BJ (cell line): ENCODE measurements at places on chromosomes 12 and 14. TPM values are rescaled to one million over a fixed set of nuclear protein-coding genes. Genes with fewer than 3 reads are reported as not detected.

Gene OSBPL8
- 31.2 and 44.0 TPM in 2 replicates for polyA plus RNA-seq

Gene SOAT2
- 0.16 and 0.34 TPM in 2 replicates for polyA plus RNA-seq

Gene HSPB8
- 19.1 and 19.3 TPM in 2 replicates for polyA plus RNA-seq

Gene FGF23
- not detected in 2 replicates for polyA plus RNA-seq

Gene TGFB3
- polyA plus RNA-seq, result 5.8 and 6.7 TPM in 2 replicates

Gene GDF3
- polyA plus RNA-seq, result not detected in 2 replicates

Gene TRHDE
- polyA plus RNA-seq, result 17.1 and 44.1 TPM in 2 replicates

Gene CDK2
- 56.6 and 75.2 TPM in 2 replicates for polyA plus RNA-seq

- DNase-seq, result no peak
Measured at GRCh38 chr12:108457006-108457733, 57.9 kb upstream of the FICD start.

DNA sequence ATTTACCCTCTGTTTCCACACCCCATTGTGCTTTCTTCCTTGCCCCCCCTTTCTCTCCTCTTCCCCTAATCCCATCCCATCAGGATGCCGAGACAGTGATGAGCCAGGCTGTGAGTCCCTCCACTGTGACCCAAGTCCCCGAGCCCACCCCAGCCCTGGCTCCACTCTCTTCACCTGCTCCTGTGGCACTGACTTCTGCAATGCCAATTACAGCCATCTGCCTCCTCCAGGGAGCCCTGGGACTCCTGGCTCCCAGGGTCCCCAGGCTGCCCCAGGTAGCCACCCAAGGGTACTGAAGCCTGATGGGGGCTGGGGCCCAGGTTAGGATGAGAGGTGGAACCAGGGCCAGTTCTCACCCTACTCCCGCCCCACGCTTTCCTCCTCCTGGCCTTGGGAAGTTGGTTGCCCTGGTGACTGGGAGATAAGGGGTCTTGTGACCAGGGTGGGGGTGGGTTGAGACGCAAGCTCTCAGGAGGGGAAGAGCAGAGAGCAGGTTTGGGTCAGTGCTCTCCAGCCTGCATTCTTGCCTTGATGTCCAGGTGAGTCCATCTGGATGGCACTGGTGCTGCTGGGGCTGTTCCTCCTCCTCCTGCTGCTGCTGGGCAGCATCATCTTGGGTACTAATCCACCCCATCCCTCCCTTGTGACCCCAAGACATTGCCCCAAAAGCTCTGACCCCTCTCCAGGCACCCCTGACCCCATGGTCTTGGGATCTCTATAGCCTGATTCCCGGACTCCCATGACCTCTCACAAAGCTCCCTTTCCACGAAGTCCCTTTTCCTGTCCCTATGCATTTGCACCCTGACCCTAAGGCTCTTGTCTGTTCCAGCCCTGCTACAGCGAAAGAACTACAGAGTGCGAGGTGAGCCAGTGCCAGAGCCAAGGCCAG is 1.2 kb downstream of the AMHR2 start:
- no peak for DNase-seq

DNA sequence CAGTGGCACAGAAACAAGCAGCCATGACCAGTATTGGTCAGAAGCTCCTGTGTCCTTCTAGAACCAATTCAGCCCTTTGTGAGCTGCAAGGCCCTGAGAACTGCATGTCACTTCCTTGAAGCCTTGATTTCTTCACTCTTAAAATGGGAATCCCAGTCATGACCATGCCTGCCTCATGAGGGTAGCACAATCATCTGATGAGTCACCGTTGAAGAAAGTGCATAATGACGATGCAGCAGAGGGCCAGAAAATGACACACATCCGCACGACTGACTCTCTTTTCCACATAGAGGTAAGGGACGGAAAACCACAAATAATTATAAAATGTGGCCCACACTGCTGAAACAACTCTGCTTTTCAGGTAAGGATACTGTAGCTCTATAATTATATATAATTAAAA is 777.4 kb downstream of the BCL11B start:
- no peak for DNase-seq

GRCh38 chr14:87109271-87109670 is 883.7 kb downstream of the GALC start:
- no peak for DNase-seq

GRCh38 chr14:30874999-30875787 is 834 bp downstream of the COCH start:
- DNase-seq, result no peak

DNA sequence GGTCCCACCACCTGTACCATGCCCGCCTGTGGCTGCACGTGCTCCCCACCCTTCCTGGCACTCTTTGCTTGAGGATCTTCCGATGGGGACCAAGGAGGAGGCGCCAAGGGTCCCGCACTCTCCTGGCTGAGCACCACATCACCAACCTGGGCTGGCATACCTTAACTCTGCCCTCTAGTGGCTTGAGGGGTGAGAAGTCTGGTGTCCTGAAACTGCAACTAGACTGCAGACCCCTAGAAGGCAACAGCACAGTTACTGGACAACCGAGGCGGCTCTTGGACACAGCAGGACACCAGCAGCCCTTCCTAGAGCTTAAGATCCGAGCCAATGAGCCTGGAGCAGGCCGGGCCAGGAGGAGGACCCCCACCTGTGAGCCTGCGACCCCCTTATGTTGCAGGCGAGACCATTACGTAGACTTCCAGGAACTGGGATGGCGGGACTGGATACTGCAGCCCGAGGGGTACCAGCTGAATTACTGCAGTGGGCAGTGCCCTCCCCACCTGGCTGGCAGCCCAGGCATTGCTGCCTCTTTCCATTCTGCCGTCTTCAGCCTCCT is 1.1 kb downstream of the INHBE start:
- no peak for DNase-seq

- no peak for DNase-seq
Measured at GRCh38 chr14:77319422-77319821, 1.3 kb downstream of the POMT2 start.

DNA sequence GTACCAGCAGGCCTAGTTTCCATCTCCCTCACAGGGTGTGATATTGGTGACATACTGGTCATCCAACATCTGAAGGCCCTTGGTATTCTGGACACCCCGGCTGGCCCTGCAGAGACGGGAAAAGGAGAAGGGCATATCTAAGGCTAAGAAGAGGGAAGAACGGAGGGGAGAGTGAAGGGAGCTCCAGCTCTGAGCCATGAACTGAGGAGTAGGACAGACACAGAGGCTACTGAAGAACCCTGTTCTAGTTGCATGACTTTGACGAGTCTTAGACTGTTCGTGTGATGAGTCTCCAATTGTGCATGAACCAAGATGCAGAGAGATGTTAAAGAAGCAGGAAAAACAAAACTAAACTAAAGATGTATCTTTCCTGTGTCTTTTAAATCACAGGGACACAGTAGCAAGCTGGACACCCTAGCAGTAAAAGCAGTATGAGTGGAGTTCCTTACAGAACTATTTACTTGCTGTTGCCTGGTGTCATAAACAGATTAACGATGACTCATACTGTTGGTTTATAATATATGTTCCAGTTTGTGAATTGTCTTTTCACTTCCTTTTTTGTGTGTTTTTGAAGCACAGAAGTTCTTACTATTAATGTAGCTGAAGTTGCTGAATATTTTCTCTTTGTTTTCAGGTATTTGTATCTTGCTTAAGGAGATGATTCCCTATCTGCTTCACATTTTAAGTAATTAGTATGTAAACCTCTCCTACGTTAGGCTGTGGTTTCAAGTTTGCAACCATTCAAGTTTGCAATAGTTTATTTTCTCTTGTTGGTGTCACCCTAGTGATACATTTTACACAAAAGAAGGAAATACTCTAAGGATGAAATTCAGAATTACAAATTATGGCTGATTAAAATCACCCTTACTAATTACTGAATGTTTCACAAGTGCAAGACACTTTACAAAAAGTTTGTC is 15.7 kb downstream of the FAR2 start:
- peak; percentile 57 for DNase-seq

GRCh38 chr14:53409289-53409688 is 256.2 kb upstream of the DDHD1 start:
- DNase-seq, result no peak

- no peak for DNase-seq
Measured at GRCh38 chr12:75795125-75795524, 236.5 kb downstream of the PHLDA1 start.

GRCh38 chr12:55966408-55967281 is at the start of gene CDK2:
Gene CDK2 (plus strand): TSS chr12:55966830. CDS start chr12:55967009, 179 bp downstream.
- DNase-seq, result peak; percentile 21

GRCh38 chr12:62977418-62977817 is 42.5 kb upstream of the PPM1H start:
- DNase-seq, result peak; percentile 59

- no peak for DNase-seq
Measured at GRCh38 chr12:63889721-63890509, 45.4 kb downstream of the SRGAP1 start.

DNA sequence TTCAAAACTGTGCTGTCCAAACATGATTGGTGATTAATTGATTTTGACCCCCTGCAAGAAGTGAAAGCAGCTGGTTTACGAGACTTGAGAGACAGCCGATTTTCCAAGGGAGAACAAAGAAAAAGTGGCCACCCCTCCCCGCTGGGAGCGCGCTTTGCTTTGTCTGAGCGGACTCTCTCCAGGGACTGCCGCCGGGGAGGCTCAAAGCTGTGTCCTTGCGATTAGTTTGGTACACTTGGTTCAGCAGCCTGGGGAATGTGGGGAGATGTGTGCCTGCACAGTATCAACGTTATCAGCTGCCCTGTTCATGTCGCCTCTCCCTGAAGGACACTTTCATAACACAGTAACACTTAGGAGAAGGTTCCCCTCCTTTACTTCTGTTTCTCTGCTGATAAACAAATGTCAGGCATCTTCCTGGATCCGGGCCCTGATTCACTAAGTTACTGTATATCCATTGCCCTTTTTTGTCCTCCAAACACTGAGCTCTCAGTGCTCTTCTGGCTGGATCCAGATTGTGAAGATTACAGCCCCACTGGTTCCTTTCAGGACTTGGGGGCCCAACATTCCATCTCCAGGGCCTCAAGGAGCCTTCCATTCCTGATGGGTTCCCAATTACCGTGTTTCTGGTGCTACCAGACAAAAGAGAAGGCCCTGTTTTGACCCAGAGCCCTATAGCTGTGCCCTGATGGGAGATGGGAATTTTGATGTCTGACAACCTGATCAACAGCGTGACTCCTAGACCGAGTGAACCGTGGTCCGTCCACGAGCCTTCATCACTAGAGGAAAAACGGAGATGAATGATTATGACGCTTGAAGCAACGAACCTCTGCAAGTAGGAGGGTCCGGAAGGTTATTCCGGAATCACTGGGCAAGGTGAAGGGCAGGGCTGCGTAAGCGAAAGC is 31.7 kb upstream of the TUBA1C start:
- no peak for DNase-seq

DNA sequence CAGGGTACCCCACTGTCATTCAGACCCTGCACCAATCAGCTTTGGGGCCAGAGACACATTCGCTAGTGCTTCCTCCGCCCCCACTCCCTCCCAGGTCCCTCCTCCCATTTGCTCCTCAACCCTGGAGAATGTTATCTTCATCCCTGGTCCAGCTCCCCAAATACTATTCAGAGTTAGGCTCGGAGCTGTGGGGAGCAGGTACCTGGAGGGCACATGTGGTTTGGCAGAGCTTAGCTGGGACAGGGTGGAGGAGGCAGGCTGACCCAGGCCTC is 19.5 kb downstream of the VSX2 start:
- no peak for DNase-seq

- no peak for DNase-seq
Measured at GRCh38 chr12:116931665-116932064, 20.9 kb downstream of the FBXW8 start.

DNA sequence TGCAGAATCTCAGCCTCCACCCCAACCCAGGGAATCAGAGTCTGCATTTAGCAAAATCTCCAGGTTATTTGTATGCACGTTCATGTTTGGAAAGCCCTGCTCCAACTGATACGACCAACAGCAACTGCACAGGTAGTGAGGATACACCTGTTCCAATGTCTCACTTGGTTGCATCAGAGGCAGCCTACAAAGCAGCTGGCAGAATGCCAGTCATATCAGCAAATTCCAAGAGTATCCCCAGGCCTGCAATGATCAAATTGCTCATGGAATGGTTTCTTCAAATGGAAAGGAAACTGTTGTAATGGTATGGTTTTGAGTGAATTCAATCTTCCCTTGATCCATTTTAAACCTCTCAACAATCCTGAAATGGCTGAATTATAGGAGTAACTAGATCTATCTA is 75.4 kb downstream of the GRIP1 start:
- DNase-seq, result no peak

DNA sequence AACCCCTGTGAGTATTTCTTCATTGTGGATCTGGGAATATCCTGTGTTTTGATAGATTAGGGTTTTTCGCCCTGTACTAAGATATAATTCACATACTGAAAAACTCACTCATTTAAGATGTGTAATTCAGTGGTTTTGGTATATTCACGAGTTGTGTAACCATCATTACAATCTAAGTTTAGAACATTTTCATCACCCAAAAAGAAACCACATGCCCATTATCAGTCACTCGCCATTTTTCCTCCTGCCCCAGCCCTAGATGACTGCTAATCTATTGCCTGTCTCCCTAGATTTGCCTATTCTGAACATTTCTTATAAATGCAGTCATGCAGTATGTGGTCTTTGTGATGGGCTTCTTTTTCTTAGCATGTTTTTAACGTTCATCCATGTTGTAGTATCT is 67.9 kb upstream of the ATF1 start:
- DNase-seq, result no peak

- no peak for DNase-seq
Measured at GRCh38 chr12:120994059-120994458, 15.7 kb downstream of the HNF1A start.
